Retina (tissue), 1 donor: ENCODE measurements at places on chromosomes 3 and 15.

DNA sequence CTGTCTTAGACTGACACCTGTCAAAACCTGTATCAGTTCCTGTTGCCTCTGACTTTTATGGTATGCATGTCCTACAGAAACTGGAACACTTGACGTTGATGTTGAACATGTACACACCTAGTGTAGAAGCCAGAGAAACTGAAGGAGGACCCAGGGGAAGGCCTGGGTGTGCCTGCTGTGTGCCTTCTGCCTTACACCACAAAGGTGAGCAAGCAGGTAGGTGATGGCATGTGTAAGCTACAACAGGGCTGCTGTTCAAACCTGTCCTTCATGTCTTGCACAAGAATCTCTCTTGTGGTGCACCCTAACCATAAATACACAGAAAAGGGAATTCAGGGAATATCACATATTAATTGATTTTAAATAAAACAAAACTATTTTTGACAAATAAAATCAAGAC lies 13.6 kb upstream of the AQP9 start:
- DNase-seq = no peak

- DNase-seq = no peak
Measured at GRCh38 chr3:32280262-32280910, 41.9 kb downstream of the CMTM8 start.

- no peak for DNase-seq
Measured at GRCh38 chr15:68962465-68962864, 32.1 kb downstream of the SPESP1 start.

DNA sequence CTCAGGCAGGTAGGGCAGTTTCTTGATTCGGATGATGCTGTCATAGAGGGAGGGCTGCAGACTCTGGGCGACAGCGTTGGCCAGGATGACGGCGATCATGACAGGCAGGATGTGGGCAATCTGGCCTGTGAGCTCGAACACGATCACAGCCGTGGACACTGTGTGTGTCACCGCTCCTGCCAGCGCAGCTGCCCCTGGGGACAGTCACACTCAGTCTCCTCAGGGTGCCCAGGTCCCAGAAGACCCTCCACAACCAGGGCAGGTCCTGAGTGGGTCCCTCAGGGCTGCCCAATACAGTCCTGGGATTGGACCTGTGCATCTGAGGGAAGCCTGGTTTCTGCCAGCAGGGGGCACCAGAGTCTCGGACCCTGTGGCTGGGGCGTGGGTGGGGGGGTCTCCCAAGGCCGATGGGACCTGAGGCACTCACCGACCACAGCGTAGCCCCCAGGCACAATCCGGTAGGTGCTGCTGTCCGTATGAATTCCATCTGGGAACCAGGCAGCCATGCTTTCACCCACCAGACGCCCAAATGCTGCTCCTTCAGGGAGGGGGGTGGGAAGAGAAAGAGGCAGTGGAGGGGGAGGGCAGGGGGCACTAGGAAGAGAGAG lies 7.2 kb downstream of the CLCN2 start:
- peak; percentile 51 for DNase-seq

DNA sequence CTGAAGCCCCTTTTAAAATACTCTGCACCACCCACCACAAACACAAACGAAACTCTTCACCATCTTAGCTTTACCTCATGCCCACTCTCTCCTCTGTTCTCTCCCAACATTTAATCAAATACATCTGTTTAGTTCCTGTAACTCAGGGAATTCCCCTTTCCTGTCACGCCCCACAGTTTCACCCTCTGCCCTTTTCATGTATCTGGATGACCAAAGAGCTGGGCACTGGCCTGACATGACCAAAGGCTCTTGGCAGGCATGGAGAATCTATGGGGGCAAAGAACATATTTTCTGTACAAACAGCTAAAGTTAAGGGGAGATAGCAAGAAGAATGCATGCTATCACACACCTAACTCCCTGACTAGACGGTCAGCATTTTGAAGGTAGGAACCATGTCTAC lies 270.0 kb downstream of the TBL1XR1 start:
- DNase-seq = no peak

DNA sequence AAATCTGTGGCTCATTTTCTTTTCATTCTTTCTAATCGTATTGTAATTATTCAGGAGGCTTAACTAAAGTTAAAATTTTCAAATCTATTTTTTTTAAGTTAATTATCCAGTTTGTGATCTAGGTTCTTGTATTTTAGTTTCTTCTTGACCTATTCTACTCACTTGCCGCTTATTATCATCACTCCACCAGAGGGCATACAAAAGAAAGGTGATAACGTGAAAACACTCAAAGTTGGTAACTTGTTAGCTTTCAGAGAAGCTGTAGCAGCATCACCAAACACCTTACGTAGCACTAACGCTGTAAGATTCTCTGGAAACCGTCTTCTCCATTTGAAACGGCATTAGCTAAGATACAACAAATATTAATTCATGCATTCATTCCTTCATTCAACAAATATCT lies 4.8 kb downstream of the GNB4 start:
- DNase-seq = no peak

DNA sequence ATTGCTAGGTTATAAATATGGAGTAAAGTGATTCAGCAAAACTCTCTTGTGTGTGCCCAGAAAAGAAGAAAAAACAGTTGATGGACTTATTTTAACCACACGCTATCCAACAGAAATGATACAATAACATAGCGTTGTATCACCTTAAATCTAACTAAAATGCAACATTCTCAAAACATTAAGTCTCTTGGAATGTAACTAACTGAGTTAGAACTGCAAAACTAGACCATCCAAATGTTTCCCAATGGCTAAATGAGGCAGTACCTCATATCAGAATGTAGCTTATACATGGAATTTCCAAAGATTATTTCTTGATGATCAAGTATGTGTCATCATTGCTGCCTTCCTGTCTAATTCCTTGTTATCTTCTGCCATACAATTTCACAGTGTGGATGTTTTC lies 187.9 kb downstream of the CNTN3 start:
- no peak for DNase-seq

- DNase-seq = no peak
Measured at GRCh38 chr3:115975353-115975752, 352.0 kb downstream of the GAP43 start.

DNA sequence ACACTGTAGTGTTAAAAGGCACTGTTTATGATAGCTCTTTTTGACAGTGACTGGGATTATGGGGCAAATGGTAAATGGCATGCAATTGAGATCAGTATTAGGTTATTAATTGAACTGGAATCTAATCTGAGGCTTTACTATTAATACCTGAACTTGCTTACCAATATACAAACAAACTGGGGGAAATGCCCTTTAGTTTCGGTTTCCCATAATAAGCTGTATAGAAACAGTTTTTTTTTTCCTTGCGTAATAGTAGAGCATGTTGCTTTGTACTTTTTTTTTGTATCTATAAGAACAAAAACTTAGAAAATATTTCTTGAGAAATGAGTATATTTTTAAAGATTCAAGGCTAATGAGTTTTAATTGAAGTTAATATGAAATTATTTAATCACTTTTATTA lies 95.0 kb downstream of the FNDC3B start:
- DNase-seq = no peak

GRCh38 chr3:131326307-131326706 lies 55.3 kb upstream of the NUDT16 start:
- no peak for DNase-seq

DNA sequence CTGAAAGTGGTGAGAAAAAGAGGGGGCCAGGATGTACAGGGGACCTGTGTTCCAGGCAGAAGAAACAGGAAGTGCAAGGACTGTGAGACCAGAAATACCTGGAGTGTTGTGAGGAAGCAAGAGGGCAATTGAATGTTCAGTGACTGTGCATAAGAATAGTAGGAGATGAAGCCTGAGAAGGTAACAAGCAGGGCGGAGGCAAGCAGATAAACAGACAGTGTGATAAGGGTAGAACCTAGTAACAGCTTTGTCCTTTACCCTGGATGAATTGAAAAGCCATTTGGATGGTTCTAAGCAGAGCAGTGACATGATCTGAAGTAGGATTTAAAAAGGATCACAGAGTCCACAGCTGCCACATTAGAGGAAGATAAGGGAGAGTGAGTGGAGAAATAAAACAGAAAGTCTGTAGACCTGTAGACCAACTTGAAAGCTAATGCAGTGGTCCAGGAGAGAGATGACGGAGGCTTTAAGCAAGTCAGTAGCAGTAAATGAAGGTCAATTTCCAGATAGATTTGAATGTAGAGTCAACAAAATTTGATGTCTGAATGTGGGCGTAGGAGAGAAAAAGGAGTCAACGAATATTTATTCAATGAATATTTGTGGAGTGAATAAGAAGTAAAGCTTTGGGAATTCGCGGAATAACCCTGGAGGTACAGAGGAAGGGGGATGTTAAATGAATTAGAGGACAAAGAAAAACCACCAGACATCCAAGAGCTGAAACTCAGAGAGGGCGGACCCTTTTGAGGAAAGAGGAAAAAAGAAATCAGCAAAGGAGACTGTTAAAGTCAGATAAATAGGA lies 4.2 kb upstream of the PLOD2 start:
- DNase-seq = no peak

DNA sequence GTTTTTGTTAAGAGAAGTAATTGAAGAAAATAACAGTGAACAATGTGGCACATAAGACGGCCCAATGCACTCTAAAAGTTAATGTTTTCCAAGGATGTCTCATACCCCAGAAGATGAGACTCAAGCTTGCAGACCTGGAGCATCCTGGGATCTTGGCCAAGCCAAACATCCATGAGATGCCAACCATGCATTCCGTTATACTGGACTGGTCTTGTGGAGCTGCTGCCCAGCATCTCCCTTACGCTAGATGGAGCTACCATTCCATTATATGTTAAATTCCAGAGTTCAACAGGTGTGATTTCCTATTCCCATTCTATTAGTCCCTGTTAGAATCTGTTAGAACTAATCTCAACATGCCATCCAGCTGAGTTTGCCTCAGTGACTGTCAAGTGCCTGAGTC lies 181.8 kb downstream of the PDCD6IP start:
- DNase-seq = no peak

- DNase-seq = no peak
Measured at GRCh38 chr3:13288732-13289718, 131.1 kb downstream of the NUP210 start.

GRCh38 chr3:94904156-94904674 lies 841.4 kb downstream of the NSUN3 start:
- peak; percentile 11 for DNase-seq

GRCh38 chr15:28955993-28956421 lies 70.2 kb downstream of the APBA2 start:
- no peak for DNase-seq

- DNase-seq = no peak
Measured at GRCh38 chr15:60661080-60661645, 182.2 kb upstream of the ICE2 start.

GRCh38 chr3:188854772-188855149 lies 317.0 kb upstream of the TPRG1 start:
- no peak for DNase-seq

DNA sequence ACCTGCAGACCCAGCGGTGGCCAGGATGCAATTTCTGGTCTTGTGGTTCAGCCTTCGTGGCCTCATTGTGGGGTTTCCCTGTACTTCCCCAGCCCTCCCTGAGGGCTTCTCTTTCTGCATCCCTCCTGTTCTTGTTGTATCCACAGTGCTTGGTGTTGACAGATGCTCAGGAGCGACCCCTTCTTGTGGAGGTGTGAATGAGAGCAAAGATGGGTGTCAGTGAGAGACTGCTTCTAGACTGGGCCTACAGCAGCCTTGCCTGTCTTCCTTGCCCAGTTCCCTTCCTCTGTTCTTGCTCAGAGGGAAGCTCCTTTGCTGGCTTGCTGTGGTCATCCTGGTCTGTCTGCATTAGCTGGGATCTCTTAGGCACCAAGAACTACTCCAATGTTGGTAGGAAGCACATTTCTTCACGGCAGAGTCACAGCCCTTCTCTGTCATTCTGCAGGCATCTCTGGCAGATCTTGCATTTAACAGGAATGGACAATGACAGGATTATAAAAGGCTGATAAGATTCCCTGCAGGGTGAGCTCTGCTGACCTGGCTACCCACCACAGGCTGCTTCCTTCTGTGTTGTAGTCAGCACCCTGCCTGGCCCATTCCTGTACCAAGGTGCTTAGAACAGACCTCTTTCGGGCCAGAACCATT lies 317.8 kb upstream of the C2CD4B start:
- peak; percentile 56 for DNase-seq

- DNase-seq = no peak
Measured at GRCh38 chr15:75721923-75722870, 9.5 kb upstream of the CSPG4 start.
